Hippocampal formation (tissue), 2 donors: ENCODE measurements at places on chromosomes 5 and 9.

DNA sequence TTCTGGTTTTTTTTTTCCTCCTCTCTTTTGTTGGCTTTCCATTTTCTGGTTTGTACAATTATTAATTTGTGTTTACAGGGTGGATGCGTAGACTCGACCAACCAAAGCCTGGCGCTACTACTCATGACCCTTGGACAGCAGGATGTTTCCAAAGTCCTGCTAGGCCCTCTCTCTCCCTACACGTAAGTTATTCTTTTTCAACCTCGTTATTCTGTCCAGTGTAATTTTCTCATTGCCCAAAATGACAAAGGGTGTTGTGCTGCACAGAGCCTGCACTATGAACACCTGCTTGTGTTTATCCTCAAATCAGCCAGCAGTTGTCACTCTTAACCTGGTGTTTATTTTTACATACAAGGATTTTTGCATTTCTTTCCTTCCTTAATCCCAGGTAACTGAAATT, 56.6 kb downstream of the RCL1 start:
- no peak for DNase-seq

DNA sequence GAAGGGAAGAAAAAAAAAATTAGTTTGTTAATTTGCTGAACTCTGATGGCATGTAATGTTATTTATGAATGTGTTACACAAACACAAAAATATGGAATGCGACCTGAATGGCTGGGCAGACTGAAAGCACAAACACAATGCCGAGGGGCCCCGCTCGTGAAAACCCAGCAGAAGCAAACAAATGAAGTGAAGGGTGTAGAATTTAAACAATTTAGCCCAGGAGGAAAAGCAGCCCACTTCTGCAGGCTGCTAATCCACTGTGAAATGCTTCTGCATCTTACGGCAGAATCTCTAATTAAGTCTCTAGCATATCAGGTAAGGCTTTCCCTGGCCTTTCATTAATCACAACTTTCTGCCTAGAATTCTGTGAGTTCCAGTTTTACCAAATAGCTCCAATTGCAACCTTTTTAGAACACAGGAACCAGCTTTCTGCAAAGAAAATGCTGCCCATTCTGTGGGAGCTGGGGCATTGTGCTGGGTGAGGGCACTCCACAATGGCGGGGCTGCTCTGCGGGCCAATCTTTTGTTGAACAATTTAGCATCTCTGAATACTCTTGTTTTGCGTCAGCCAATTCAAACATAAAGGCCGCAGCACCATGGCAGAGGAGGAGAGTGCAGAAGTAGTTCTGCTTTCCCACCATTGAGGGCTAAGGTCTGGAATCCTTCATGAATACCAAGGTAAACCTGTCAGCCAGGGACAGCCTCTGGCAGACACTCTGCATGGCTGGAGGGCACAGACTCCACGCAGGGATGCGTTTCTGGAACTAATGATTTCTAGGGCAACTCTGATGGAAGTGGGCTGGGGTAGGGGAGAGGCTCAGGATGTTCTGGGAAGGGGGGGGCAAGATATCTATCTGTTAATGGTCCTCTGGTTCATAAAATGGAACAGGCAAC, 66.4 kb downstream of the PTCH1 start:
- no peak for DNase-seq

- no peak for DNase-seq
Measured at GRCh38 chr5:1279443-1280151, 15.3 kb downstream of the TERT start.

GRCh38 chr5:167281925-167282324, 1009.5 kb upstream of the WWC1 start:
- DNase-seq: no peak

DNA sequence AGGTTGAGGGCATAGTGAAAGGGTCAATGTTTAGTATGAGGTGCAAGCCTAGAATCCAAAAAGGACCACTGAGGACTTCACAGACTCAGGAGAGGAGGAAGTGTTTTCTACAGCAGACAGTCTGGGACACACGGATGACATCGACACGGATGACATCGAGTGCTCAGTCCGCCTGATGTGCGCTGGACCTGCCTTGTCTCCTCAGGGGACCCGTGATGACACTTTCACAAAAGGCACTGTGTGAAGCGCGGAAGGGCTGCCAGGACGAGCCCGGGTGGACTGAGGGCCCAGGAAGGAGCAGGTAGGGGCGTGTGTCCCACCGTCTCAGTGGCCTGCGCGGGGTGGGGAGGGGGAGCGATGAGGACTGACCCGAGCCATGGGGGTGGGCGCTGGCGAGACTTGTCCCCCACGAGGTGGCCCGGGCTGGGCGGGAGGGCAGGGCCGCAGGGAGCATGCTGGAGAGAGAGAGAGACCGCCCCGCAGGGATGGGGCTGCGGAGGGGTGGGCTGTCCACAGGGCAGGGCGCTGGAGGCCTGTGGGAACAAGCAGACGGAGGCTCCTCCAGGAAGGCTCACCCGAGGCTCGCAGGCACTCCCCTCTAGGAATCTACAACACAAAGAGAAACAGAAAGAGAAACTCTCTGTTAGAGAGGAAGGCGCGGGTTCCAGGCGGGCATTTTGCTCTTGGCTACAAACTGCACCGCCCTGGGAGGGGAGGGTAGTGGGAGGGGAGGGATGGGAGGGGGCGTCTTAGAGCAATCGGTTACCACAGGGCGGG, 54.9 kb downstream of the USP20 start:
- DNase-seq: peak; percentile 20

- DNase-seq: no peak
Measured at GRCh38 chr9:98101416-98101815, 17.6 kb downstream of the TRIM14 start.

DNA sequence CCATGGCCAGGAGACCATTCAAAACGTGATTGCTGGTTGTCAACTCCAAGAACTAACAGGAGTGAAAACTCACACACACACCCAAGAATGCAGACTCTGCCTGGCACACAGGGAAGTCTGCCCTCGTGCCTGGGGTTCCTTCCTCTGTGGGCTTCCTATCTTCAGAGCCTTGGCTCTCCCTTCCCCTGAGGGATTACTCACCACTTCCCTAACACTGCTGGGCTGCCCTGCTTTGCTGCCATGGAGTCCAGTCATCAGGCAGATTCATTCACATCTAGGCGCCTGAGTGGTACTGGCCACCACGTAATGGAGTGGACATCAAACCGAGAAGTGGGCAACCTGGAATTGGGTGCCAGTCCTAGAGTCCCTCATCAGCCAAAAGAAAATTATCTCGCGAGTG, 76.4 kb upstream of the PRSS3 start:
- no peak for DNase-seq

- DNase-seq: no peak
Measured at GRCh38 chr5:117551236-117551635, 976.6 kb upstream of the SEMA6A start.
